GM12878 (cell line): ENCODE measurements at places on chromosomes 1 and 21.

DNA sequence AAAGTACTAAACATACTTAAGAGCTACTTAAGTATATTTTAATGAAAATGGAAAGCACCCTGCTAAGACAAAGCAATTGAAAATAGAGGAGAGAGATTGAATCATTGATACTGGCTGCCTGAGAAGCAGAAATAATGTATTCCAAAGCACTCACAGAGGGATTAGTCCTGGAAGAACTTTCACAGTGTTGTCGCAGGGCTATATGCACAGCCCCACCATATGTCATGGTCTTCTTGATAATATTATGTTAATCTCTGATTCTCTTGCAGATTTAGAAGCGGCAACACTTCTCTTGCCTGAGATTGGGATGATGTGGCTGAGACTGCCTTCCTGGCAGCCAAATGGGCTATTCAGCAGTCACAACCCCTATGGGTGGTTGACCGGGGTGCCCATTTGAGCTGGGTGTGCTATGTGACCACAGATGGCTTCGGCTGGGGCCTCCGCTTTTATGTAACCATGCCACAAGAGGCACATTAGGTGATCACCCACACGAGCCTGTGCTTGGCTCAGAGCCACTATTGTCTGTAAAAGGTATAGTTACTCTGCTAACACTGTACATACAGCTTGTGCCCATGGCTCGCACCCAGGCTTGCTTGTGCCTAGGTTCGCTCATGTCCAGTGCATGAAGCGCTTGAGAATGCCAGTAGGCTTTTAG is 152.2 kb upstream of the SGIP1 start:
- DNase-seq, result no peak
- H3K4me1 ChIP-seq, result peaks cover 28% of the 10 kb centered on the region
- no peaks in the 10 kb centered on the region for H3K27me3 ChIP-seq
- no peak overlapping the region for H3K4me3 ChIP-seq
- H3K27ac ChIP-seq, result peak overlapping the region; percentile 83

DNA sequence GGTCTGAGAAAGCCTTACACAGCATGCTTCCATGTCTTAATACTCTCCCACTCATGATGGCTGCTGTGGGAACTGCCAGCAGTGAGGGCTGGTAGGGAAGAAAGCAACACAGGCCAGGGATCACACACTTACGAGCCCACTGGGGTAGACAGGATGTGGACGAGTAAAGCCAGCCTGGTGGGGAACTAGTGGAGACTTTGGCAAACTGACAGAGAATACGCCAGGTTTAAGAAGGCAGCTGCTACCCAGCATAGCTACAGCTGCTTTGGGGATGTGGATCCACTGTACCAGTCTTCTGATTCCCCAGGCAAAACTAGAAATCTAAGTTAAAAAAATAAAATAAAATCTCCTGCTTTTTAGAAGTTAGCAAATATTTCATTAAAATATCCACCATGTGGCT is 664.0 kb downstream of the SMYD3 start:
- H3K4me3 ChIP-seq, result no peak overlapping the region
- H3K36me3 ChIP-seq, result no peaks in the 10 kb centered on the region
- no peaks in the 10 kb centered on the region for H3K4me1 ChIP-seq
- H3K27ac ChIP-seq, result no peak overlapping the region
- no peak for DNase-seq
- no peaks in the 10 kb centered on the region for H3K27me3 ChIP-seq

DNA sequence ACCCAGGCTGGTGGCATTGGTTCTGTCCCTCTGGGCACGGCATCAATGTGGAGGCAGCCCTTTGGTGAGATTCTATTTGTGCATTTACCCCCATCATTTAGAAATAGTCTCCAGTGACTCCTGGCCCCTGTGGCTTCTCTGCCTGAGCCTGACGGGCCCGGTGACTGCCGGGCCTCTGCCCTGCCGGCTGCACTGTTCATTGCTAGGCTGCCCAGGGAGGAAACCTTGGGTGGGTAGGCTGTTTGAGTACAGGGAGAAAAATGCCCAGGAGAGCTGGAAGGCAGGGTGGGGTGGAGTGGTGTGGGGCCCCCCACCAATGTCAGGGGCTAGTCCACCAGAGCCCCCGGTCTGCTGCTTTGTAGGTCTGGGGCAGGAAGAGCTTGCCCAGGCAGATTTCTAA is 23.4 kb upstream of the EDN2 start:
- no peaks in the 10 kb centered on the region for H3K27me3 ChIP-seq
- no peak overlapping the region for H3K4me3 ChIP-seq
- H3K36me3 ChIP-seq, result no peaks in the 10 kb centered on the region; the same call in 1 of the 2 replicates
- H3K4me1 ChIP-seq, result peaks cover 8% of the 10 kb centered on the region

DNA sequence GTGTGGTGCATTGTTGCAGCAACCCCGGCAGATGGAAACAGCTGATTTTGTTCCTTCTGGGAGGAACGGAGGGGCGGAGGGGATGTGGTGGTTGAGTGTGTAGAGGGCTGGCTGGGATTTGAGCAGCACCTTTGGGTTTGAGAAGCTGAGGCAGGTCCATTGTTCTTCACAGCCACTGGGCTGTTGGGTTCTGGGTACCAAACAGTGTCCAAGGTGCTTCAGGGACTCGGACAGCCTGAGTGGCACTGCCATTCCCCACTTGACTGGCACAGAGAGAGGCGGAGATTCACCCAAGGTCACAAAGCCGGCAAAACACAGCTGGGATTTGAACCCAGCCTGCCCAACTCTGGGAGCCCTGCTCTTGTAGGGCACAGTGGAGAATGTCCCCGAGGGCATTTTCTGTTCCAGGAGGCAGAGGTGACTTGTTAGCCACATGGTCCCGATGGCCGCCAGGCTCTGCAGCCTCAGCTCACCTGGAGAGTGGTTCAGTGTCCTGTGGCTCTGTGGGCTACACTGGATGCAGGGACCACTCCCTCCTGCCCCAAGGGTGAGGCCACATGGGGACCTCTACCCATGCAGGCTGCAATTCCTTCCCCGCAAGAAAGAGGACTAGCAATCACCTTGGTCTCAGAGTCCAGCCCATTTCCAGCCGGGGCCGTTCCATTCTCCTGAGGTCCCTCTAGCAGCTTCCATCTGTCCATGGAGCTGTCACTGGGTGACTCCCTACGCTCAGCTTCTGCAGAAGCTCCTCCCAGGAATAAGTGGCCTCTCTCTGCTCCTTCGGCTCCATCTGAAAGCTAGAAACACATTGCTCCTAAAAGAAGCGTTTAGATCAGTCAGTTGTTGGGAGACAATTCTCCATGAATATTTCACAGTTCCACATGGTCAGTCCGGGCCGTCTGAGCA is 31.2 kb upstream of the C1orf174 start:
- no peaks in the 10 kb centered on the region for H3K4me1 ChIP-seq
- DNase-seq, result no peak
- no peaks in the 10 kb centered on the region for H3K36me3 ChIP-seq
- no peak overlapping the region for H3K27ac ChIP-seq

DNA sequence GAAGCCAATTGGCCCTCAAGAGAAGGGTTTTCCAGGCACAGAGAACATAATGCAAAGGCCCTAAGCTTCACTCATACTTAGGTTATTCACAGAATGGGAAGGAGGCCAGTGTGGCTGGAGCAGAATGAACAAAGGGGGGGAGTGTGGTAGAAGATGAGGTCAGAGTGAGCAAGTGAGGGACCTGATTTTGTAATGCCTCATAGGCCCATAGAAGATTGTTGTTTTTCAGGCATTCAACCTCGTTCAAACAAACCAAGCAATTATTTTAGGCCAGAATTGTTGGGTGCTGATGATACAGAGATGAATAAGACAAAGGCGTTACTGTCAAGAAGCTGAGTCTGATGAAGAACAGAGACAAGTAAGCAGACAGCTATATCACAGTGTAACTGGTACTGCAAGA is 54.5 kb upstream of the RAP1A start:
- no peaks in the 10 kb centered on the region for H3K4me1 ChIP-seq
- no peak overlapping the region for H3K4me3 ChIP-seq
- DNase-seq, result no peak
- H3K27me3 ChIP-seq, result no peaks in the 10 kb centered on the region
- H3K36me3 ChIP-seq, result no peaks in the 10 kb centered on the region

GRCh38 chr1:231422798-231423309 is 767 bp upstream of the EGLN1 start:
- H3K4me3 ChIP-seq, result peak overlapping the region; percentile 66
- H3K27me3 ChIP-seq, result no peaks in the 10 kb centered on the region; the same call in 1 of the 2 replicates
- H3K27ac ChIP-seq, result peak overlapping the region; percentile 78
- H3K36me3 ChIP-seq, result no peaks in the 10 kb centered on the region; the same call in 1 of the 2 replicates
